Activated B cell treated with CpG ODN at 0.5 μM for 24 hours (primary cell): ENCODE measurements at places on chromosomes 3 and 15.
A peak's percentile ranks its signal among the peaks of the same experiment; 100 is the strongest.

GRCh38 chr3:148158210-148158609 is 539.5 kb upstream of the AGTR1 start:
- no peak for DNase-seq

GRCh38 chr3:194246709-194247349 is 104.3 kb downstream of the CPN2 start:
- DNase-seq: no peak

DNA sequence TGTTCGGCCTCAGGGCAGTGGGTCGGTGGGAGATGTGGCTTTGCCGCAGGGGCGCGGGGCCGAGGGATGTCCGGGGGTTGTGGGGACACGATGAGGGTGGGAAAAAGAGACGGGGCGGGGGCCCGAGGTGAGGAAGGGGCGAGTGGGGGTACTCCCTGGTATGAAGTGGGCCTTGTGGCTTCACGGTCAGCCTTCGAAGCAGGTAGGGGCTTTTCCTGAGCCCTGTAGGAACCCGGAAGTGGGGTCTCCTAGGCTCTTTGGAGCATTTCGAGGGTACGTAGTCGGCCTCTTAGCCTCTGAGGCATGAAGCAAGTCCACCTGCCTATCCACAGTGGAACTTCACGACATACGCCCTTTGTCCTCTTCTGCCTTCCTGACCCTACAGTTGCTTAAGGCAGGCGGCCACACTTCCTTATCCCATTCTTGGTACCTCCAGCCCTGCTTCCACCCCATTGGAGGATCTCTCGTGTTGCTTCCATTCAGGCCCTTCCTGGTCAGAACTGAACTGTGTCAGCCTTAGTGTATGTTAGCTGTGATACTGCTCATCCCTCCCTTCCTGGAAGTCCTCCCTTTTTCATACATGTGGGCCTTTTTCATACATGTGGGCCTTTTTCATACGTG is 389 bp downstream of the ARPC4 start:
- no peak for DNase-seq

DNA sequence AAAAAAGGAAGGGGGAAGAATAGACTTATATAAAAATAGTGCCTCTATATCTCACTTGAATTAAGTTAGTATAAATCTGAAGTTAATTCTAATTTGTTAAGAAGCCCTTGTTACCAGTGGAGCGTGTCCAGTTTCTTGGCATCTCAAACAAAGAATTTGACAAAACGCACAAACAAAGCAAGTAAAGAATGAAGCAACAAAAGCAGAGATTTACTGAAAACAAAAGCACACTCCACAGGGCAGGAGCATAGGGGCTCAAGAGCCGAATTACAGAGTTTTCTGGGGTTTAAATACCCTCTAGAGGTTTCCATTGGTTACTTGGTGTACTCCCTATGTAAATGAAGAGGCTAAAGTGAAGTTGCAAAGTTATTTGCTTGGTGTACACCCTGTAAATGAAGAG is 34.0 kb upstream of the GK5 start:
- no peak for DNase-seq

- no peak for DNase-seq
Measured at GRCh38 chr3:126211569-126211968, 31.2 kb upstream of the ALDH1L1 start.

DNA sequence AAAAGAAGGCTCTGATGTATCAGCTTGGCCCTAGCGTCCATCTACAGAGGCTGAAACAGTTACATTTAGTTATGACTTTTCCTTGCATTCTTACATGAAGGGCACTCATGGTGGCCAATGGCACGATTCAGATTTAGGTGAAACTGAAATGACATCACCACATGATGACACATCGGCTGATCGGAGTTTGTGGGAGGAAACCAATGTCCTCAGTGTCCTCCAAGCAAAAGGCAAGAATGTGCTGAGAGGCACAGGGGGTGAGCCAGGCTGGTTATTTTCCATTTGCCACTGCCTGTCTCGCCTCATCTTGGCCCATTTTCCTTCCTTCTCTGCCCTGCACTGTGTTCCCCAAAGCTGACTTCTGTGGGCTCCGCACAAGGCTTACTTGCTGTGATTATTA is 34.4 kb downstream of the TARS3 start:
- no peak for DNase-seq

DNA sequence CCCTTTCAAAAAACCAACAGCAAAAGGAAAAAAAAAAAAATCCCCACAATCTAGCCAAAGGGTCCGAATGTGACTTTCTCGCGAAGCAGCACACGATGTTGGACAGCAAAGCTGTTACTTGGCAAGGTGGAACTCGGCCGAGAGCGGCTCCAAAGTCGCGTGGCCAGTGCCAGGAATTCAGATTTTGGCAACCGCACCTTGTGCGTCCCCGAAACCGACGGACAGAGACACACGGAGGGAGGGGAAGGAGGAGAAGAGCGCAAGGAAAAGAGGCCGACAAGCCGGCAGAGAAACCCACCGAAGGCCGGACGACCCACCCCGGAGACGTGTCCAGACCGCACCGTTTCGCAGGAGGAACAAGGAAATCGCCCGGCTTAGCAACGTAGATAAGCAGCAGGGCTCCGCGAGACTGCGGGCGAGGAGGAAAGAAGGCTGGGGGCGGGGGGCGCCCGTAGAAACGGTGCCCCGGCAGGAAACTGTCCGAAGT is 517.3 kb downstream of the MECOM start:
- DNase-seq: peak; percentile 21

DNA sequence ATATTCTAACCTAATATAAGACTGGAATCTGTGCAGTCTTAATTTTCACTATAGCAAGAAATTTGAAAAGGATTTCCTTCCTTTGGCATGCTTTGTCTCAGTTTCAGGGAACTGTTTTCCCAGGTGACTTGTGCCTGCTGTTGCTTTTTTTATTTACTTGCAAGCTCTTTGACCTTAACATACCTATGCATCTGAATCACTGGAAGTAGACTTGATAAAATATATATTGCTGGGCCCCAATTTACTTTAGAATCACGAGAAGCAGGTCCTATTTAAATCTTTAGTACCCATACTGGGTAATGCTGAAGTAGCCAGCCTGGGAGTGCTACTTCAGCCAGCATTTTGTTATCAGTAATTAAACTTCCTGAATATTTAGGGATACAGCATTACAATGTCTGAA is 257.9 kb upstream of the ALCAM start:
- DNase-seq: no peak

GRCh38 chr15:82140886-82141285 is 95.1 kb upstream of the MEX3B start:
- DNase-seq: no peak

DNA sequence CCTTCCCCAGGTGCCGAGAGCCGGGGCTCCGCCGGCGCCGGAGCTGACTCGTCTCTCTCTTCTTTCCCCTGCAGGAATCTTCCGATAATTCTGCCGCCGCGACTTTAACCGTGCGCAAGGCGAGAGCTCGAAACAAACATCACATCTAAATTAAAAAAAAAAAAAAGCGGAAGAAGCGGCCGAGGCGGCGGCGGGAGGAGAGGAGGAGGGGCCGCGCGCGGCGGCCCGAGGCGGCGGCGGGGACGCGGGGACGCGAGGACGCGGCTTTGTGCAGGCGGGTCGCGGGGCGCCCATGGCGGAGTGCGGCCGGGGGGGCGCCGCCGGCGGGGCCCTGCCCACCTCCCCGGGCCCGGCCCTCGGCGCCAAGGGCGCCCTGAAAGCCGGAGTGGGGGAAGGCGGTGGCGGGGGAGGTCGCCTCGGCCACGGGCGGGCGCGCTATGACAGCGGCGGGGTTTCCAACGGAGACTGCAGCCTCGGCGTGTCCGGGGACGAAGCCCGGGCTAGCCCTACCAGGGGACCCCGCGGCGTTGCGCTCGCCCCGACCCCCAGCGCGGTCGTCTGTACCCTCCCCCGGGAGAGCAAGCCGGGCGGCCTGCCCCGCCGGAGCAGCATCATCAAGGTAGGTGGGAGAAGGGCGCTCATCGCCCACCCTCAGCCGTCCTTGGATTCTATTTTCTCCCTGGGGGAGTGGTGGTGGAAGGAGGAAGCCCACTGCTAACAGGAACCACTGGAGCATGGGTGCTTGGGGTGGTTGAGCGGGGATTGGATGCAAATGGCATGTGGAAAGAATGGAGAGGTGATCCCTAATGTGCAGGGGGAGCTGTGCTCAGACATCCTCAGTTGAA is at the start of gene PLCL2:
TSS of gene PLCL2 (plus strand) at position 208 of the 845 bp plus-strand sequence. CDS start at position 293, 85 bp downstream.
- no peak for DNase-seq

GRCh38 chr15:53831907-53832770 is 72.7 kb upstream of the WDR72 start:
- DNase-seq: no peak

DNA sequence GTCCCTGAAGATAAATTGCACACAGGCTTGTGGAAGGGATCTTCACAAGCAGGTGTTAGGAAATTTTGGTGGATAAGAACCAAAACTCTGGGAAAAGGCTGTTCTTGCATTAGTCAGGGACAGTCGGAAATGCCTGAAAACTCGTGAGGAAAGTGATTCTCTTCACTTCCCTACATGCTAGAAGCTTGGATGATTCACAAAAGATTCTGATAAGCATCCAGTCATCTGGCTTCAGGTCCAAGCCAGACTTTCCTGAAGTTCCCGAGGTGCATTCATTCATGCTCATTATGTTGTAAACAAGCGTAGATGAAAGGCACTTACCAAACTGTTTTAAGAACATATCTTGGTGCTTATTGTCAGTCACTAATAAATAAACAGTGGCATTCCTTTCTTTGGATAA is 1028.7 kb downstream of the NTRK3 start:
- DNase-seq: no peak

DNA sequence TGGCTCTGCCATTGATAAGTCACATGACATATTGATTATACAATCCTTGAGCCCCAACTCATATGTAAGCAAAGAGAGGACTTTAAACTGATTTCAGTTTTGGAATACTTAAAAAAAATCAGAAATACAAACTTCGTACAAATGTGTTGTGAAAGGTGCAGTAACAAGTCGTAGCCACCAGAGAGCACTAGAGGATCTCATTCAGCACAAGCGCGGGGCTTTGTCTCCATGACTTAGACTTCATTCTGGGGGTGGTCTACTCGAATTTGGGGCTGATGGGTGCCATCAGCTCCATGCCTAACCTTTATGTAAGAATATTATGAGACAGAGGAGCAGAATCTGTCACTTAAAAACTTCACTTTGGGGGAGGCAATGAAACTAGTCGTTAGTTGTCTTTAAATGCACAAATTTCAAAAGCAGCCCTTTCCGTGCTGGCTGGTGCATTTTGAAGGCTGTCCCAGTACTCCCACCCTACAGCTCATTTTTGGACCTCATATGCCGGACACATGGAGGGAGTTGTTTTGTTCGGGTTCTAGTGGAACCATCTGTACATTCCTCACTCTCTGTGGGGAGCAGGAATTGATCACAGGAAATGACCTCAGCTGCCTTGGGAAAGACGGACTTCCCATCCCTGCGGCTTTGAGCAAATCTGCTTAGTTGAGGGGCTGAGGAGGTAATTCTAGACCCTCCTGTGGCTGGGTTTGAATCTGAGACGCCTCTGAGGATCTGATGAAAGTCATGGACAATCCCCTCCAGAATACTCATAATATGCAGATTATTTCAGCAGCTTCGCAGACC is 27.5 kb upstream of the MASP1 start:
- DNase-seq: no peak

- no peak for DNase-seq
Measured at GRCh38 chr3:129409541-129409940, 18.9 kb downstream of the EFCAB12 start.

DNA sequence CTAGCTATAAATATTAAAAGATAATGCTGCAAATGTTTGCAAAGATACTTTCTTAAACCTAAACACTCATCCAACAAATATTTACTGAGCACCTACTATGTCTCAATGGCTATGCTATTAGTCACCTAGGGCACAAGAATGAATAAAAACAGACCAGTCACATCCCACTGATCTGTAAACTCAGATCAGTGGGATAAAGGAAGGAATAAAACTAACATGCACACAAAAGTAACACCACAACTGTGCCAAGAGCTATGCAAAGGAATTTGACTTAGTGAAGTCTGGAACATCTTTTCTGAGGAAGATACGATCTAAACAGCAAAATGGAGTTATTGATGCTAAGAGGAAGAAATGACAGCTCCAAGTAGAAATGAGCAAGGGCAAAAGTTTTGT is 56.6 kb downstream of the CBLB start:
- DNase-seq: no peak

DNA sequence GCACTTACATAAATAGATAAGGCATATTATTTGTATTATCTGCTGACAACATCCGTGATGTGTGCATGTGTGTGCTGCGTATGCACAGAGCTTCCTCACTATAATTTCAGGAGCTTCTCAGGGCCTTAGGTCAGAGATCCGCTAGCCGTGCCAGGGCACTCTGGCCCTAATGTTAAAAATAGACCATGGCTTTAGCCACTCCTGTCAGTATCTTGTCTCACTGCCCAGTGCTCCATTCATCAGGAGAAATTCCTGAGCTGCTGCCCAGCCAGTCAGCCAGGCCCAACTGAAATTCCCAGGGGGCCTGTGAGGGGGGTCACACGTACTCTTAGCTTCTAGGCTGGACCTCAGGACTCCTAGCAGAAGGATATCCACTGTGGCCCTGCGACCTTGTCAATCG is 70.0 kb upstream of the ABHD2 start:
- DNase-seq: no peak

DNA sequence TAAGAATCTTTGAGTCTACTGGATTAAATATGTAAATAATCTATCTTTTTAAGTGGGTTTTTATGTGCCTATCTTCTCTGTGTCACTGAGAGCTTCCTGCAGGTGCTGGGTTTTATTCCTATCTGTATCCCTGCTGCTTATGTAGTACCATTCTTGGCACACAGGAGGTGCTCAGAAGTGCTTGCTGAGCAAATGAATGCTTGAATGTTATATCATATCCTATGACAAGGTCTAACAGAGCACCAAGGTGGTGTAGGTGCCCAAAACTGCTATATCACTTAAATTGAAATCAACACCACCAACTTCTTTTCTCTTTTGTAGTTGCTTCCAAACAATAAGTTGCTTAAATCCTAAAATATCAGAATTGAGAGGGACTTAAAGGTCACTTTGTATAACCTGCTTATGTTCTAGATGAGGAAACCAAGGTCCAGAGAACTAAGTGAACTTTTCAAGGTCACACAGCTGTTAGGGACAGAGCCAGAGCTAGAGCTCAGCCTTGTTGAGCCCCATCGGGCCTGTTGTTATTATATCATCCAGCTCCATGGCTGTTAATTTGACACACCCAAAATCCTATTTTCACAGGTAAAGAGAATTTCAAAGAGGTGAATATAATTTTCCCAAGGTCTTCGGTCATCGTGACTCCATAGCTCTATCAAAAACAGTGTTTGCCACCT is 46.0 kb downstream of the CCNL1 start:
- no peak for DNase-seq

GRCh38 chr3:69998759-69999139 is 784 bp upstream of the SAMMSON start:
- DNase-seq: no peak

GRCh38 chr3:143674100-143674968 is 173.9 kb downstream of the SLC9A9 start:
- DNase-seq: peak; percentile 47

DNA sequence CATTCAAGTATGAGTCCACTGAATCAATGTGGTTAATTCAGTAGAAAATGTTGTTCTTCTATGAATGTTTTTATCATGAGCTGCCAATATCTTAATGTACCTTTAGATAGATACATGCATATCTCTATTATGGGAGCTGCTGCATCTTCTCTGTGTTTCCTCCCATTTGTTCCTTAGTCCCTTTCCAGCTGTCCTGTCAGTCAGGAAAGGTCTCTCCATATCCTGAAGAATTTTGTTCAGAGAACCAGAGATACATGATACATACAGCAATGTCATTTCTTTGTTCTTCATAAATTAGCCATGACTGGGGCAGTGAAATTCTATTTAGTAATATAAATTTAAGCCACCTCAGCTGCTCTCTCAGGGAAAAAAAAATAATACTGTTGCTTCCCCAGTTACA is 103.7 kb downstream of the P3H2 start:
- no peak for DNase-seq
